ENCODE measurements at places on chromosomes 11 and 22.

DNA sequence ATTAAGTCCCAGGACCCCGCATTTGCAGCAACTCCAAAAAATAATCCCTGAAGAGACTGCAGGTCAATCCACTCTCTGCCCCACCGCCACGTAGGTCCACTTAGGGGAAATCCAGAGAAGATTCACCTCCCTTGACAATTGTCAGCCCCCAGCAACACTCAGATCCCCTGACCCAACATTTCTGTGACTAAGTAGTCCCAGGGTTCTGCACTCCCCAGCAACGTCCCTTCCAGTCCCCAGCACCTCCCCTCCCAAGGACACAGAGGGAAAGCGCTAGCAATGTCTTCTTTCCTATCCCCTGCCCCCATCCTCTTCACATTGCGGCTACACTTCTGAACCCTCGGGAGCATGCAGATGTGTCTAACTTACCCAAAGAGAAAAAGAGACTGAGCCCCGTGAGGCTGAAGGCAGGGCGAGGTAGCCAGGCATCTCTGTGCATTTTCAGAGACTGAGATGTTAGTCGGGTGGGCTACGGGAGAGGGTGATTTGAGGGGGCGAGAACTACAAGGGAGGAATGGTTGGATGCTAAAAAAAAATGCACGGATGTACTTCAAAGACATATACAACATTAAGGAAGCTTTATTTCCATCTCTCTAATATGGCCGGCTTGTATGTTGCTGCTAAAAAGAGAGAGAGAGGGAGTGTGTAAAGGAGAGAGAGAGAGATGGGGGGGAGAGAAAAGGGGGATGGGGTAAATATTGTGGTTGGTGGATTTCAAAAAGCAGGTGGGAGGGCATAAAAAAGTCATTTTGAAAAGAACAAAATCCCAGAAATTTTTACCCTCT lies at the start of gene SCN2B:
Gene SCN2B, minus strand, starts transcription at position 647 of the 785 bp plus-strand sequence. Its CDS starts 208 bp downstream, at position 439.
- DNase-seq, result no peak

DNA sequence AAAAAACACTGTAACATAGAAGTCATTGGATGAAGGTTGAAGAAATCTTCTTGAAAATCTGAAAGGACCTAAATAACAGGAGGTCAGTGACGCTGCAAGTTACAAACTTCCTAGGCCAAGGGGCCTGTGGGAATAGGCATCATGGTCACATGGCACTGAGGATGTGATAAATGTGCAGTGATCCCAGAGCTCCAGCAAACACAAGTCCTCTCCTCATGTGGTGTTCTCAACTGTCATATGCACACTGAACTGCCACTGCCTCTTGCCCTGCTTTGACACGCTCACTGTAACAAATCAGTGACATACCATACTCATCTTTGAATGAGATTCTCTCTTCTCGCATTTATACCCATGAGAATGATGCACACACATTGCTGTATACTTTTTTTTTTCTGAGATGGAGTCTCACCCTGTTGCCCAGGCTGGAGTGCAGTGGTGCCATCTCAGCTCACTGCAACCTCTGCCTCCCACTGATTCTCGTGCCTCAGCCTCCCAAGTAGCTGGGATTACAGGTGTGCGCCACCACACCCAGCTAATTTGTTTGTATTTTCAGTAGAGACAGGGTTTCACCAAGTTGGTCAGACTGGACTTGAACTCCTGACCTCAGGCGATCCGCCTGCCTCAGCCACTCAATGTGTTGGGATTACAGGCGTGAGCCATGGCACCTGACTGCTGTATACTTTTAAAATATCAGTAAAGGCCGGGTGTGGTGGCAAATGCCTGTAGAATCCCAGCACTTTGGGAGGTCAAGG lies 65.1 kb upstream of the YPEL1 start:
- no peak for DNase-seq

- no peak for DNase-seq
Observed at GRCh38 chr22:27207266-27207665, 549.9 kb downstream of the MIAT start.

GRCh38 chr22:23064381-23065068 lies 5.8 kb upstream of the GNAZ start:
- no peak for DNase-seq

DNA sequence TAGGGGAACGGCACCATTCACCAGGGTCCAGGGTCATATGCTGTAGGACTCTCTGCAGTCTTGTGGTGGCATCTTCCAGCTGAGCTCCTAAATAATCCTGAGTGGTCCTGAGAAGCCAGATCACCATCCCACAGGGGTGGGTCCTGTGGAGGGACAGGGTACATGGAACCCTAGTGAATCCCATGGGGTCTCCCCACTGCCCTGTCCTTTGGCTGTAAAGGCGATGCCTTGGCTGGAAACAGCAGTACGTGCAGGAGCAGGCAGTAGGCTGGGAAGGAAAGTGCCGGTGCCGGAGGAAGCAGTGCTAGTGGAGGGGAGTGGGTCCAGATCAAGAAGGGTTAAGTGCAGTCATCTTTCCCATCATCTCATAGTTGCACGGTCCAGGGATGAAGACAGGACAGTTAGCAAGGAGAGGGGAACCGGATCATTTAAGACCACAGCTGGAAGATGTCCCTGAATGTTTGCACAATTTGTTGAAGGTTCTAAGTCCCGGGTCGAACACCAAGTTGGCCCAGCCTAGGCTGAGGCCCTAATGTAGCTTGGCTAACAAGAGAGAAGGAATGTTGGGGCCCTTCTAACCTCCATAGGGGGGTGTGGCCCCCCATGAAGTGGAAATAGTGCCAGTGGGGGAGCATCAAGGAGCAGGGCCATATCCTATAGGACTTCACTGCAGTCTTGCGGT lies 18.1 kb downstream of the TSPAN32 start:
- DNase-seq, result no peak
